ENCODE measurements at places on chromosomes 2 and 18.

GRCh38 chr2:19857100-19857499 is 44.7 kb downstream of the TTC32 start:
- DNase-seq: no peak

DNA sequence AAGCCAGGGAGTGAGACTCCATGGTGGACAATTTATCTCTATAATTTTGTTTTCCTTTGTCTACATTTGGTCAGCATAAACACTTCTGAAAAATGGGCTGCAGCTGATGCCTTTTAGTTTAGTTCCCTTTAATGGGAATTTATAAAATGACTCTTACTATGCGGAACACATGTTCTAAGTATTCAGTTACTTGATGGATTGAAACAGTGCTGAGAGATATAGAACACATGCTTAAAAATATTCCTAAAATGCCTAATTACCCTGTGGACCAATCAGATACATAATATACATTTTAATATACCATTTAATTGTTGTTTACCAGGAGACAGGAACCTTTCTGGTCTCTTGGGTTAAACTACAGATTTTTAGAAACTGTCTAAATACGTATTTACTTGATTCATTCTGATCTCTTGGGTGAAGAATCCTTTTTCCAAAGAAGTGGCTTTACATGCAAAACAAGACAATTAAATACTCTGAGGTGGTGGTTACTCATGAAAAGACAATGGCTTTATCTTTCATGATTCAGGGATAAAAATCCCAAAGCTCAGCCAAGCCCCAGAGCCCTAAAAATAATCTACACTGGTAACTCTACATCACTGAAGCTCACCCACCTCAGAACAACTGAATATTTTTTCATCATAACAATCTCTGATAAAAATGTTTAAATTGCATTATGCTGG is 128.1 kb upstream of the SERTAD2 start:
- DNase-seq: peak; percentile 48

GRCh38 chr2:109260886-109261700 is 132.1 kb downstream of the SH3RF3 start:
- DNase-seq: no peak

GRCh38 chr2:156437272-156437930 is 1.2 kb downstream of the GPD2 start:
- DNase-seq: no peak

DNA sequence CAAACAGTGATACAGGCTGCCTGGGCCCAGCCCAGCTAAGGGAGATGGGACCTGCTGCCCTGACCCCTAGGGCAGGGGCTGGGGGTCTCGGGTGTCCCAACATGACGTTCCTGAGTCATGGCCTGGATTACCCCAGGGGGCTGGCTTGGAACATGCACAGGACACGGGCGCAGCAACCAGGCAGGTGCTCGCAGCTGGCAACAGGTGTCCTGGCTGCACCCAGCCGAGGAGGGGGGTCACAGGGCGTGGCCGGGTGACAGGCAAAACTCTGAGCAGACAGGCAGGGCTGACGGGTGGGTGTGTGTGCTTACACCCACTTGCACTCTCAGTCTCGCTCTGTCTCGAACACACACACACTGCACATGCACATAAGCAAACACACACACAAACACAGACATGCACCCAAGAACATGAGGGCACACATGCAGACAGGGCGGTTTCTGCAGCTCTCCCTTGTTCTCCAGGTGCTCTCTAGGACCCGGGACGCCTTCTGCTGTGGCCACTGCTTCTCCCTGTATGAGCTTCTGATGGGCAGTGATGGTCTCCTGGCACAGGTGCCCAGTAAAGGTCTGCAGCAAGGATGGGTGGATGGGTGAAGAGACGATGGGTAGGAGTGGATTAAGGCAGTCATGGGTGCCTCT is 33.7 kb upstream of the TAF1B start:
- no peak for DNase-seq

DNA sequence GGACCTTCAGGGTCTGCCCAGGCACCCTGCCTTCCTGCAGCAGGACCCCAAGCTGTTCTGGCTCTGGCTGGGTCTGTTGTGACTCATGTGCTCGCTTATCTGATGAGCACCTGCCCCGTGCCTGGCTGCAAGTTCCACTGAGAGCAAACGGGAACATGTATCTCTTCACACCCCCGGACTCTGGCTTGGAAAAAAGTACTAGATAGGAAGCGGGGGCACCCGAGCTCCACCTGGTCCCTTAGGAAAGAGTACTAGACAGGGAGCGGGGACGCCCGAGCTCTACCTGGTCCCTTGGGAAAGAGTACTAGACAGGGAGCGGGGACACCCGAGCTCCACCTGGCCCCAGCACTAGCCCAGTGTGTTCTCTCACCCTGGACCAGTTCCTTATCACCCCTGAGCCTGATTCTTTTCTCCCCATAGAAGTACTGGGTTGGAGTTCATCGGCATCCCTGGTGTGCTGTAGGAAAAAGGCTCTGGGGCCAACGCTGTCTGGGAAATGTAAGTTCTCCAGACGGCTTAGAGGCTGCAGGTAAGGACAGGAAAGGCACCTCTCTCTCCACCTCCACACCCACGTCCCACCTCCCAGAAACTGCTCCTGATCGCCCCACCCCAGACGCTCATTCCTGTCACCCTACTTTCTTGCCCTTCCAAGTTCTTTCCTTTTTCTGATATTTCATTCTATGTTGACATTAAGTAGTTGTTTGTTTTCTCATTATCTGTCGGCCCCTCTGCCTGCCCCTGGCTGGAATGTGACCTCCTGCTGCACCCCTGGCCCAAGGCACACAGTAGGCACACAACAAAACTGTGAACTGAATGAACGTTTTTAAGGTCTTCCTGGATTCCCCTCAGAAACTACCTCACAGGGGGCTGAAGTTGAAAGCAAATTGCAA is 40.2 kb downstream of the HDAC4 start:
- DNase-seq: no peak

DNA sequence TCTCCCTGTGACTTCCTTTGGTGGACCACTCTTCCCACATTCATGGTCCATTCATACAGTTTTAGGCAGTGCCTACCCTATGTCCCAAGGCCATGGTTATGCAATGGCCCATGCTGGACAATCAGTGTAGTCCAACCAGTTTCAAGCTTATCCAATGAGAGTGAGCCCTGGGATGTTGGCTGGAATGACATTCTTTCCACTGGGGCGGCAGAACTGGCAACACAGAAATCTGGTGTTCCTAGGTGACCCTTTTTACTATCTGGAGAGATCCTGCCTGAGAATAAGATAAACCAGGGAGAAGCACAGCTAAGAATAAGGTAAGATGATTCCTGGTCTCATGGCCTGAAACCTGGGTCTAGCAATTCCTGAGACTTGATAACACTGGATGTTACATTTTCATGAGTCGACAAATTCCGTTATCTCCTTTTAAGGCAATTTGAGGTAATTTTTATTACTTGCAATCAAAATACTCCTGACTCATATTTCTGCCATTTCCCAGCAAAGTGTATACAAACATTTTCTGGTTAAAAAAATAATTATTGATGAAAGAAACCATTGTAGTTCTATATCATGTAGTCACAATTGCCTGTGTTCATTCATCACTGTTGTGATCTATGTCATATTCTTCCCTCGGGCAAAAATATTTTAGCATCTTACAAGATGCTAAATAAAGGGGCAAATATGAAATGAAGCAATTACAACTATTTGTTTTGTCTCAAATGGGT is 271.5 kb upstream of the LYPD1 start:
- DNase-seq: peak; percentile 8

DNA sequence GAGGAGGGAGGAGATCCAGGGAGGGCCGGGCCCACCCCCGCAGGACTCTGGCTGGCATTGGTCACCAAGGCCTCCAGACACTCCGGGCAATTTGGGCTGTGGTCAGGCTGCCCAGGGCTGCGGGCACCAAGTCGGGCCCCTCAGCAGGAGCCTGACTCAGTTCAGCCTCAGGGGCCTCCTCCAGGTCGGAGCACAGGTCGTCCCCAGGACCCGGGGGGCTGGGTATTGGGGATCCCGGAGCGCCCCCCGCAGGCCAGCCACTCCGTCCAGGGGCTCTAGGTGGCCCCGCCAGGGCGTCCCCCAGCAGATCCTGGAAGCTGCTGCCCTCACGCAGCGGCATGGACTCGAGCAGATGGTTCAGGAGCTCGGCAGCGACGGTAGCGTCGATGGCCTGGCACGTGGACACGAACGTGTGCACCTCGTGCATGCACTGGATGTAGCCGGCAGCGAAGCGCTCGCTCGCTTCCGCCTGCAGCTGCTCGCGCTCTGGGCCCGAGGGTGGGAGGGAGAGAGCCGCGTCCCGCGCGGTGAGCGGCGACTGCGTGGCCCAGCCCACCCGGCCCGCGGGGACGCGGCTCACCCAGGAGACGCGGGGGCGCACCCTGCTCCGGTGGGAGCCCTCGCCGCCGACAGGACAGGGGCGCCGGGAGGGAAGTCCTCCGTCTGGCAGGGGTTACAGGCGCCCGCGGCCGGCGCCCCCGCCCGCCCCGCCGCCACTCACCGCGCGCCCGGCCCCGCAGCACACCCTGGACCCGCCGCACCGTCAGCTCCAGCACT is 884 bp downstream of the HES6 start:
- DNase-seq: no peak

DNA sequence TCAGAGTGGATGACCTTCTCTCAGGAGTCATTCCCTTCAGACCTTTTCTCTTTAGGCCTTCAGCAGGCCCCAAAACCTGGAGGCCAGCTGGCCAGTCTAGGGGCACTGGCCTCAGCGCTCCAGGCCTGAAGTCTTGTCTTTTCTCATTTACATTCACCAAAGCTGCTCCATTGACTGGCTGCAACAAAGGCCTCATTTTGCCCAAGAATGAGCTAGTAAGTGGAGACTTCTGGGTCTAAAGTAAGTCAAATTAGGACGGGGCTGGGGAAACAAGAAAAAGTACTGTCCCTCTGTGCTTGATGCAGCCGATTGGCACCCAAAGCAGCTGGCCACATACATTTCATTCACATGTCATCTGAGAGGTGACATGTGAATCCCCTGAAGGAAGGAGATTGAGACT is 83.8 kb upstream of the RIOK3 start:
- DNase-seq: no peak

DNA sequence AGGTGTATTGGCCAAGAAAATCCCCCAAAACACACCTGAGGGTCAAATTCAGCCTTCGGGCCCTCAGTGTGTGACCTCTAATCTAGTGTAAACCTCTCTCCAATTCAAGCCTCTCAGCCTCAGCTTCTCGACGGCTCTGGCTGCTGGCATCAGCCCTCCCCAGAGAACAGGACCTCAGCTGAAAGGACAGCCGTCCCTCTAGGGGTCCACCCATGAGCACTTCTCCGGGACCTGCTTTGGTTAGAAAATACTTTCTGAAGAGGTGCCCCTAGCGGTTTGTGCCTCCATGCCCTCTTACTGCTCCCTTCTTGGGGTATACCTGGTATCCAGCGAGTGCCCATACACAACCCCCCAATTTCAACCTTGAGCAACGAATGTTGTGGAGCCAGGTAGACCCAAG is 48.8 kb downstream of the INHBB start:
- DNase-seq: no peak

DNA sequence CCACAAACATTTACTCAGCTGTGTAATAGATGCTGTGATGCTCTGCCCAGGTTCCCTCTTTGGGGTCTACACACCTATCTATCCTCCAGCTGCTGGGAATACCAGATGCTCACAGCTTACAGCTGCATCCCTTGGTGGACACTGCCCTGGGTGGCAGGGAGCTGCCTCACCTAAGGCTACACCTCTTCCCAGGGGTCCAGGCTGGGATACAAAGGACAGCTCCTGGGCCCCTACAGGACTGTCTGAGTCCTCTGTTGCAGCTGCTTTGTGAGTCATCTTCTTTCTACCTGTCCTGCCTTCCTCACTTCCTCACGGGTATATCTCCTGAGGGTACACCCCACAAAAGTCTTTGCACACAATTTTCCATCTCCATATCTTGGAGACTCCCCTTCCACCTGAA is 27.6 kb downstream of the THNSL2 start:
- DNase-seq: no peak

- no peak for DNase-seq
Measured at GRCh38 chr2:182110347-182110746, 124.7 kb downstream of the PPP1R1C start.
